D721Med (cell line): ENCODE measurements at places on chromosomes 2 and 18.

GRCh38 chr18:58927659-58928058 is 63.0 kb downstream of the ZNF532 start:
- DNase-seq, result no peak

DNA sequence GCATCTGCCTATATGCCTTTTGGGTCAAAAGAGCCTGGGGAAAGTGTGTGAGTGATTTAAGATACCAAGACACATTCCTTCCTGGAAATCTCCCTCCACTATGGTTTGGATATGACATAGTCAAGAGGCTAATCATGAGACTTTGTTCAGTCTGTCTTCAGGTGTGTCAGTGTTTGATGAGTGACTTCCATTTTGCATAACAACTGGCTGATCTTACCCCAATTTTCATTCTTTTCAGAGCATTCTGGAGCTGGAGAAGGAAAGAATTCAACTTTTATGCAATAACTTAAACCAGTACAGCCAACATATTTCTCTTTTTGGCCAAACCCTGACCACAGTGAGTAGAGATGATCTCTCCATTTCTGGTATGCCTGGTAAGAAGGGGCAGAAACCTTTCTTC is 39.4 kb downstream of the SPC25 start:
- DNase-seq, result no peak

GRCh38 chr18:3538954-3539617 is 89.1 kb downstream of the TGIF1 start:
- DNase-seq, result no peak

GRCh38 chr2:151049746-151050145 is 211.9 kb downstream of the RBM43 start:
- no peak for DNase-seq

DNA sequence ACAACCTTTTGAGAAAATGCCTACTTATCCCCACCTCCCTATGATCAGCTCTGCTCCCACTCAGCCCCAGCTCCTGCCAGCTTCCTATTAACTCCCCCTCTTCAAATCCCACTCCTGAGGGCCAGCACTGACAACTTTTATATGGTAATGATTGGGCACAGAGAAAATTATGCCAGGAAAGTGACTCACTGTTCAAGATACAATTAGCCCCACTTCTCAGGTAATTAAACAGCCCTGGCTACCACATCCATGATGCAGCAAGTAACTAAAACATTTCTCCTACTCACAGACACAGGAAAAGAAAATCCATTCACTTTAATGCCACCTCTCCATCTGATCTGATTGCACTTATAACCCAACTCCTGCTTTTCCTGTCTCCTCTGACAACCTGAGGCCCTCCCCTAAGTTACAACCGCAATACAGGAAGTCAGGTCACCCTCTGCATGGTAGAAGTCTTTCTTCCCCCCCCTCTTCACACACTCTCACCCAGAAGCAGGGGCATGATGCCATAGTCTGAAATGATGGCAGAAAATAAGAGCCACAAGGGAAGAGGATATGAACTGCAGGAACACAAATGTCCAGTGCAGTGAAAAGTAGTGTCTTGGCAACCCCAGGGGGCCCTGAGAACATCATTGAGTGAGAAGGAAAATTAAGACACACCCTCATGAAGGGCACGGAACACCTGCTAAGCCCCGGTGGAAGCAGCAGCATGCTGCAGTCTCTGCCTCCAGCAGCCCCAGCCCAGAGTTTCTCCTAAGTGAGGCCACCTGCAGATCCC is 54.4 kb downstream of the STK39 start:
- no peak for DNase-seq

DNA sequence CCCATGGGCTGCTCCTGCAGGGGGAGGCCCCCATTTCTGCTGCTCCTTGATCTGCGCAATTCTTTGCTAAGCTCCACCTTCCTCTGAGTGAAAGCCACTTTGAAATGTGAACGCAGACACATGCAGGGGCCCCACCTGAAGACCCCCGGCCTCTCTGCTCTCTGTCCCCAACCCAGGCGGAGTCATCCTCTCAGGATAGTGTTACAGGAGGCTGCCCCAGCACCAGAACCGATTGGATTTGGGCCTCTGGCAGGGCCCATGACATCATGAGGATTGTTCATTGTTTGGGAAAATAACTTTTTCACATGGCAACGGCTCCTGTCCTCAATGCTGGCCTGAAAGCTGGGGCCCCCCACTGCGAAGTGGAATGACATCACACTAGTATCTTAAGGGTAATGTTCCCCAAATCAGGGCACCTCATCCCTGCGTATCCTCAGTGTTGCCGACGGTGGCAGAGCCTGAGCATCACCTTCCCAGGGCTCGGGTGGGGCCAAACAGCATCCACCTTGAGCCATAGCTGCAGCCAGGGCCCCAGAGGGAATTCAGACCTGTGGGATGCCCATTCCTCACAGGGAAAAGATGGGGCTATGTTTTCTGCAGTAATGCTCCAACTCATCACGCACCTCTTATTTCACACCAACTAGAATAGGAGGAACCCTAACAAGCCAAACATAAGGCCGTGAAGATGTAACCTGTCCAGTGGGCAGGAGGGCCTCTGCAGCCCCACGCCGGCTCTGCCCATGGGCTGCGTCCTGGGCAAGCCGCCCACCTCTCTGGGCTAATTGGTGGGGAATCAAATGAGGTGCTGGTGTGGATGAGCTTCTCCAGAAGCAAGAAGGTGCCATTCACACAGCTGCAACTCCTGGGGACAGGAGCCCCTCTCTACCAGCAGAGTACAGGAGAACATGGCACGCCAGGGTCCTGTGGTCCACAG is 2.7 kb upstream of the ERFE start:
- DNase-seq, result no peak

DNA sequence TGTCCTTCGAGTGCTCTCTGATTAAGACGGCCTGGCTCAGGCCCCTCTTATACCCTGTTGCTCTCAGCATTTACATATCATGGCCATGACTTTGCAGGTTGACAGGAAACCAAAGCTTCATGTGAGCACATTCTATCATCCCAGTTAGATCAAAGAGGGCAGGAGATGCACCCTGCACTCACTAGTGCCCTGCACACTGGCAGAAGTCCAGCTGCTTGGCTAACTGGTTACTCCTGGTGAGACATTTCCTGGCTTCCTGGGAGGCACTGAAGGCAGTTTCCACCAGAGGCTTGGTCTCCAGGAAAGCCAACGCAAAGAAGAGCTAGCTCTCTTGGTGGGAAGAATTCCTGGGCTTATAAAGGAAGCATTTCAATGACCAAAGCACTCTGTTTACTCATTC is 66.3 kb downstream of the LIPG start:
- no peak for DNase-seq

DNA sequence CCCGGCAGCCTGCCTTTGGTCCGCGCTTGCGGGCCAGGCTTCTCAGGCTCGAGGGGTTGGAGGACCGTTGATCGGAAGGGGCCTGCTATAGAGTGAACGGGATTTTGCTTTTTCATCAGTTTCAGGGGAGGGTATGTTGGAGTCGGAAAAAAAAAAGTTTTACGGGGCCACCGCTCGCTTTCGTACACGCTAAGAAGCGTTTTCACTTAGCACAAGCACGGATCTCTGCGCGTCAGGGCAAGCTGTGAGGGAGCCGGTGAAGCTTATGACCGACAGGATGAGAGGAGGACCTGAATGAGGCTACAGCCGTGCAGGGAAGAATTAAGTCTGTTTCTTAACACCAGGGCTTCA is 443 bp downstream of the CPSF3 start:
- no peak for DNase-seq

GRCh38 chr2:181954538-181954883 is 31.1 kb upstream of the PPP1R1C start:
- no peak for DNase-seq

DNA sequence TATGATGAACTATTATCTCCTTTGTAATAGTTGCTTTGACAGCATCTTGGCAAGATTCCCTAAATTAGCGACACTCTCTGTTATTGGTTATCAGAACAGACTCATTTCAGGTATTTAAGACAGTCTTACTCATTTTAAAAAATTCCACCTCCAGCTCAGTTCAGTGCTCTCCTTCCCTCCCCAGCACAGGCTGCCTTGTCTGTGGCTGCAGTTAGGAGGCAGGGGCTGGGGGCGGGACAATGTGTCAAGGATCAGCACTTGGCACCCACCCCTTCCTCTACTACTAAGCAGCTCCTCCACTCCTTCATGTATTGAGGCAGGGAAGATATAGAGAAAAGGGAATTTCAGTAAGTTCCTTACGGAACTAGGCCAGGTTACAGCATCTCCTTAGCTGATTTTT is 85.0 kb downstream of the VSNL1 start:
- no peak for DNase-seq

- no peak for DNase-seq
Observed at GRCh38 chr18:13451661-13452387, 233.3 kb downstream of the LDLRAD4 start.

DNA sequence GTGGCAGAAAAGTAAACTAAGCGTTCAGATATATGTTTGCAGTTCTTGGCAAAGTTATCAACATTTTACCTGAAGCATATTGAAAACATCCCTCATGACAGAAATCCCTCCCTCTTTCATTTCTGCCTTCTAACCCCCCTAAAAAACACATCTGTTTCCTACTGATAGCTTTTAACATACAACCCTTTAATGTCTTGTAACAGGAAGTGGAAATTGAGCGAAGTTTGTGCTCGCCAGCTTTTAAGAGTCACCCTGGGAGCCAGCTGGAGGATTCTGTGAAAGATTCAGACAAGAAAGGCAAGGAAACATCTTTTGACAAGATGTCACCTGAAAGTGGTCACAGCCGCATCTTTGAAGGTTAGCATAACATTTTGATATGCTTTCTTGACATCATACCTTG is 247.4 kb downstream of the XIRP2 start:
- no peak for DNase-seq

GRCh38 chr18:60417946-60418345 is 45.4 kb upstream of the MC4R start:
- DNase-seq, result no peak

DNA sequence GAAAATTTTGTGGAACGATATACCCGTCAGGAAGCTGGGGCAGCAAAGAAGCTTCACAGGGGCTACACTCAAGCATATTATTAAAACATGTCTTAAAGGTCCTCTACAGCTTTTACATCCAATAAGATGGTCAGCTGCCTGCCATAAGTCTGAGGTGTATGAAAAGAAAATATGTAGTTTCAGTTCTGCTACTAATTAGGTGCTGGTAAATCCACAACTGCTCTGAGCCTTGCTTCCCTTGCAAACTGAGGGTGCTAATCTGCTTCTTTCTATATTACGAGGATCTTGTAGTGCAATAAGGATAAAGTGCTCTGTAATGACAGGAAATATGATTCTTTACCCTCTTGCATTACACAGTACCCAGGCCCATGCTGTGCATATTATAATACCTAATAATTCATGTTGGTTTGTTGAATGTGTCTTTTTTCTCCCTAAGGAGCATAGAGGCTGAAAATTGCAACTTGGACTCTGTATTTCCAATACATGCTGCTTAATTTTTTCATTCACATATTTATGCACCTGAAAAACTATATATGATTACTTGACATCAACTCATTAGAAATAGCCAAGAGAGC is 14.5 kb upstream of the SLC8A1 start:
- no peak for DNase-seq

DNA sequence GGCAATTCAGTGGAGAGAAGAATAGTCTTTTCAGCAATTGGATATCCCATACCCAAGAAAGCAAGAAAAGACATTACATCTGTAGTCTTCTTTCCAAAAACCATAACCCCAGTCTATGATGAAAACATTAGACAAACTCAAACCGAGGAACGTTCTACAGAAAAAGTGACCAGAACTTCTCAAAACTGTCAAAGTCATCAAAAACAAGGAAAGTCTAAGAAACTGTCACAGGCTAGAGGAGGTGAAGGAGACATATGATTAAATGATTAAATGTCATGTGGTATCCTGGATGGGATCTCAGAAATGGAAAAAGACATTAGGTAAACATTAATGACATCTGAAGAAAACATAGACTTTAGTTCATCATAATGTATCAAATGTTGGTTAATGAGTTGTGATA is 4.9 kb upstream of the USP40 start:
- DNase-seq, result no peak

DNA sequence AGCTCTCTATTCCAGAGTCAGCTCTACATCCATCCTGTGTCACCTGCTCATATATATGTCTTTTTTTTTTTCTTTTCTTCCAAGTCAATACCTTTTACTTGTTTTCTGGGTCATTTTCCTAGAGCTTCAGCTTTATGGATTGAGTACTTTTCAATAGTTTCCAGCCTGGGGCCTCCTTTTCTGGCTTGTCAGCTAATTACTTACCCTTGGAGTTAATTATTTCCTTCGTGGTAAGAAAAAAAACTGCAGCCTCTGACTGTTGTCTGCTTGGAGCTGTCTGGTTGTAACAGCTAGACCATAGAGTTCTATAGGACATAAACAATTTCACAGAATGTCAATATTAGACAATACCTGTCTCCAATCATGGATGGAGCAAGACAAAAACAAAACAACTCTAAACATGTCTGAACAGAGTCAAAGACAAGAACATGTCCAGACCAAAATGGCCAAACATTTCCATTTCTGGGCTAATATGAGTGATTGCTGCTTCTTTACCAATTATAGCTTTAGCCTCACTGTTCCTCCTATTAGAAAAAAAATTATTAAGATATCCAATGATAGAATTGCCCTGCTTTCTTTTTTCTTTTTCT is 643.1 kb downstream of the SLC4A3 start:
- DNase-seq, result no peak

- no peak for DNase-seq
Observed at GRCh38 chr18:13319629-13320028, 101.1 kb downstream of the LDLRAD4 start.

GRCh38 chr2:234500394-234501006 is 3.6 kb upstream of the ARL4C start:
- no peak for DNase-seq

DNA sequence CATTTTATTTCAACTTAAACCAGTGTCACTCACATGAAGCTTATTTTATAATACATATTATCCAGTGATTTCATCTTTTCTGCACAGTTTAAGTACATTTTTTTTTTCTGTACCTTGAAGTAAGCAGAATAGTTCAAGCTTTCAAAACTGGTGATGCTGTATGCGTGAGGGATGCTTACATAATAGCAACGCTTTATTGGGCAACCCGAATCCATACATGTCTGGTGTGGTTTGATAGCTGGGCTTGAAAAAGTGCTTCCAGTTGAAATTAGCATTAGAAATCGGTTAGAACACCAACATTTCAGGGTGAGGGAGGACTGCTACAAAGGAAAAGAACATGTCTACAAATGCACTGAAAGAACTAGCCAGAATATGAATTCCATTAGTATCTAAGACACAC is 117.4 kb downstream of the MBP start:
- no peak for DNase-seq

- no peak for DNase-seq
Observed at GRCh38 chr2:8983571-8983970, 19.9 kb downstream of the MBOAT2 start.

DNA sequence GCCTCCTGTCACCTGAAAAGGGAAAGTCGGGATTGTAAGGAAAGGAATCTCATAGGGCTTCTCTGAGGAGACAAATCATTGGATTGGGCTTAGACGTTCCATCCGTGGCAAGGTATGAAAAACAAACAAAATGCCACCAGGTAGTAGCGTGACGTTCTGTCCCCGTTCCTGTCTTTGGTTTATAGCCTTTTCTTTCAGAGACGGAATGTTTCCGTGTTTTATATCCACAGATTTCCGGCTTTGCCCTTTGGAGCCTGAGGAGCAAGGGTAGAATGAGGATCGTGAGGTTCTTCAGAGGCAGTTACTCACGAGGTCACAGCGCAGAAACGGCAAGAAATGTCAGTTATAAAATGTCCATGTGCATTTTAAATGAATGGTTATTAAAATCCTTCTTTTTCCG is 118.3 kb downstream of the TMEM18 start:
- DNase-seq, result no peak
